ENCODE measurements at places on chromosomes 6 and 20. TPM values are rescaled to one million over a fixed set of nuclear protein-coding genes. Genes with fewer than 3 reads are reported as not detected.

DNA sequence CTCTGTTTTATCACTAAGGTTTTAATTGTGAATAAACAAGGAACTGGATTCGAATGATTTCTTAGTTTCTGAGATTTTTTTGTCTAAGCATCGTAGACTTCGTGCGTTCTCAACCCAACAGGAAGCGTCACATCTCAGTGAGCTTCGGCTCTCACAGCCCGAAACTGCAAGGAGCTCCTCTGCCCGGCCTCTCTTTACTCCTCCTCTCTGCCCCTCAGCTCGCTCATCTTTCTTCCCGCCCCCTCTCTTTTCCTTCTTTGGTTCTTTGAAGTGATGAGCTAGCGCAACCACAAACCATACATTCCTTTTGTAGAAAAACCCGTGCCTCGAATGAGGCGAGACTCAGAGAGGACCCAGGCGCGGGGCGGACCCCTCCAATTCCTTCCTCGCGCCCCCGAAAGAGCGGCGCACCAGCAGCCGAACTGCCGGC lies 480 bp upstream of the NT5E start:
- DNase-seq: no peak
- H3K27me3 ChIP-seq: no peaks in the 10 kb centered on the region
- peaks cover 1% of the 10 kb centered on the region for H3K36me3 ChIP-seq
- peak overlapping the region; percentile 91 for H3K27ac ChIP-seq
- H3K4me3 ChIP-seq: peak overlapping the region; percentile 96
- peaks cover 55% of the 10 kb centered on the region for H3K4me1 ChIP-seq

- H3K4me3 ChIP-seq: peak overlapping the region; percentile 14
- DNase-seq: no peak
- H3K4me1 ChIP-seq: peaks cover 28% of the 10 kb centered on the region
- no peak overlapping the region for H3K27ac ChIP-seq
These were observed 545.6 kb downstream of the PKHD1 start for GRCh38 chr6:51541847-51542246.

DNA sequence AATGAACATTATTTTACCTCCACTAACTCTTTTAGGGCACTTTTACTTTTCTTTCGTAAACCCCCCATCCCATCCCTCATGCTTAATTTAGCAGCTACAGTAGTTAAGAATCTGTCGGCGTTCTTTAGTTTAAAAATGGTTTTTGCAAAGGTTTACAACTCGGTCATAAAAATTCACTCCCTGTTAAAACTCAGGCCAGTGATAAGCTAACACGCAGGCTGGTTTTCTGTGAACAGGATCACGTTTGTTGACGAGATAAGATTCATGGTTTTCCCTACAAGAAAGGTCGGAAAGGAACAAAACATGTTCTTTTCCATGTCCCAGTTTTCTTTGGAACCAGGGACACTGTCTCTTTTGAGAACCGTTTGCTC lies 101.1 kb downstream of the TOX2 start:
- H3K36me3 ChIP-seq: no peaks in the 10 kb centered on the region
- H3K4me3 ChIP-seq: no peak overlapping the region
- no peak overlapping the region for H3K27ac ChIP-seq
- H3K4me1 ChIP-seq: peaks cover 8% of the 10 kb centered on the region
- DNase-seq: no peak

GRCh38 chr6:80942911-80943310 lies 809.6 kb downstream of the TENT5A start:
- no peaks in the 10 kb centered on the region for H3K27me3 ChIP-seq
- peaks cover 9% of the 10 kb centered on the region for H3K4me1 ChIP-seq
- no peak for DNase-seq

GRCh38 chr6:31002471-31002870 lies 7.8 kb upstream of the MUC22 start:
- no peaks in the 10 kb centered on the region for H3K27me3 ChIP-seq
- peaks cover 5% of the 10 kb centered on the region for H3K4me1 ChIP-seq
- DNase-seq: no peak
- no peaks in the 10 kb centered on the region for H3K36me3 ChIP-seq
- no peak overlapping the region for H3K4me3 ChIP-seq

- peaks cover 9% of the 10 kb centered on the region for H3K4me1 ChIP-seq
- H3K4me3 ChIP-seq: no peak overlapping the region
- H3K27me3 ChIP-seq: no peaks in the 10 kb centered on the region
- DNase-seq: no peak
These were observed 27.9 kb downstream of the LOC128125822 start for GRCh38 chr6:63600136-63600535.

GRCh38 chr20:38095017-38095686 lies 61.6 kb downstream of the RPRD1B start:
- no peak for DNase-seq
- H3K4me3 ChIP-seq: no peak overlapping the region
- H3K36me3 ChIP-seq: peaks cover 8% of the 10 kb centered on the region
- H3K27me3 ChIP-seq: no peaks in the 10 kb centered on the region

DNA sequence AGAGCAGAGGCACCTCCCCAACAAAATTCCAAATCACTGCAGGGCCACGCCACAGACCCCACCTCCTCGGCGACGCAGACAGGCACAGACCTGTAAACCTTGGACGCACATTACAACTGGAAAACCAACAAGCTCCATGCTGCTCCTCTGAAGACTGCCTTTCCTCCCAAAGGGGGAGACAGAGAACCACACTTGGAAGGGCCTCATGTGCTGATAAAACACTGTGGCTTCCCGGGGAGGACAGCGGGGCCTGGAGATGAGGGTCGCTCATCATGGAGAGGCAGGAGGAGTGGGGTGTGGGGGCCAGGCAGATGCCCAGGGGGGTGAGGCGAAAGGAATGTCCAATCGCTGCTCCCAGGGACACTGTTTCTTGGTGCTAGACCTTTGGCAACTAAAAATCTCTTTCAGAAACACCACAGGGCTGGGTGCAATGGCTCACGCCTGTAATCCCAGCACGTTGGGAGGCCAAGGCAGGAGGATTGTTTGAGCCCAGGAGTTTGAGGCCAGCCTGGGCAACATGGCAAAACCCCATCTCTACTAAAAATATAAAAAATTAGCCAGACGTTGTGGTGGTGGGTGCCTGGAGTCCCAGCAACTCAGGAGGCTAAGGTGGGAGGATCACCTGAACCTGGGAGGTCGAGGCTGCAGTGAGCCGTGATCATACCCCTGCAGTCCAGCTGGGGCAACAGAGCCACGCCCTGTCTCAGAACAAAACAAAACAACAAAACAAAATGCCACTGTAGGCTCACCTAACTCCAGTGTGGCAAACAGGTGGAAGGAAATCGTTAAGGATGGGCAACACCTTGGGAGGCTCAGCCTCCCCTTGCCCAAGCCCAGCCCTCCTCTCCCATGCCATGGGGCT lies 53.8 kb downstream of the ABHD12 start:
- H3K4me3 ChIP-seq: no peak overlapping the region
- no peaks in the 10 kb centered on the region for H3K27me3 ChIP-seq
- H3K27ac ChIP-seq: no peak overlapping the region
- peaks cover 3% of the 10 kb centered on the region for H3K4me1 ChIP-seq
- no peaks in the 10 kb centered on the region for H3K36me3 ChIP-seq
- no peak for DNase-seq

- no peaks in the 10 kb centered on the region for H3K36me3 ChIP-seq
- DNase-seq: no peak
- no peak overlapping the region for H3K4me3 ChIP-seq
- H3K4me1 ChIP-seq: peaks cover 9% of the 10 kb centered on the region
- H3K27me3 ChIP-seq: peaks cover 2% of the 10 kb centered on the region
- H3K27ac ChIP-seq: no peak overlapping the region
These were observed 42.2 kb downstream of the CDH26 start for GRCh38 chr20:60000271-60001042.

DNA sequence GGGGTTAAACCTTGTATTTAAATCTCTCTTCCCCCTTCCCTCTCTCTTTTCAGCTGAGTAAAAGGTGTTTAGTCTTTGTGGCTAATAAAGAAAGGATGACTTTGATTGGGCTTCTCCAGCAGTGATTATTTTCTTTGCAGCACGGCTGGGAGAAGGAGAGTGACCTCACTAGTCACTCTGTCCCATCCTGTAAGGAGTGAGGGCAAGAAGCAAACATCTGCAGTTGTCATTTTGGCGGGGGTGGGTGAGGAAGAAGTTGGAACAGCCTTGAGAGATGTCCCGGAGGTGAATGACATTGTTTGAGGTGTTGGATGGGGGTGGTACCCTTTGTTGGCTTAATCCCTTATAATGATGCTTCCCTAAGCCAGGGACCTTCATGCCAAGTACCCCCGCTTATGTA lies 223.6 kb downstream of the EYA2 start:
- DNase-seq: no peak
- no peaks in the 10 kb centered on the region for H3K27me3 ChIP-seq
- H3K4me3 ChIP-seq: no peak overlapping the region
- peak overlapping the region; percentile 60 for H3K27ac ChIP-seq
- peaks cover 25% of the 10 kb centered on the region for H3K4me1 ChIP-seq
- no peaks in the 10 kb centered on the region for H3K36me3 ChIP-seq

- no peak overlapping the region for H3K27ac ChIP-seq
- peaks cover 4% of the 10 kb centered on the region for H3K27me3 ChIP-seq
- H3K4me3 ChIP-seq: no peak overlapping the region
- H3K36me3 ChIP-seq: no peaks in the 10 kb centered on the region
- H3K4me1 ChIP-seq: peaks cover 13% of the 10 kb centered on the region
These were observed 7.7 kb downstream of the NKAIN2 start for GRCh38 chr6:123811378-123811777.

GRCh38 chr6:163570579-163571231 lies 156.2 kb downstream of the QKI start:
- peaks cover 26% of the 10 kb centered on the region for H3K4me1 ChIP-seq
- H3K27ac ChIP-seq: peak overlapping the region; percentile 50
- H3K4me3 ChIP-seq: no peak overlapping the region
- no peaks in the 10 kb centered on the region for H3K27me3 ChIP-seq

DNA sequence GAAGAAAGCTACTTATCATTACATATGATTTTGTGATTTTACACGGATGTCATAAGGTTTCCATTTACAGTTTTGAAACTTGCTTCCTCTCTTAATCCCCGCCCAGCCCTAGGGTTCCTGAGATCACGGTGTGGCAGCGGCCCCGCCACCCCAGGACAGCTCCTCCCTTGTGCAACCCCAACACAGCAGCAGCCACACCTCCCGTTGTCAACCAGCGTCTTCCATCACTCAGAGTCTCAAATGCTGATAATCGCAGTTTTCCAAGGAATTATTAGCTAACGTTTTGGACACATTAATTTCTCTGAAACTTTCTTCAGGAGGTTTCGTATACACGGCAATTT lies 204.8 kb downstream of the THBS2 start:
- DNase-seq: no peak
- H3K27me3 ChIP-seq: no peaks in the 10 kb centered on the region
- no peak overlapping the region for H3K27ac ChIP-seq

The EPB41L2 gene
- 59.9 TPM for total RNA-seq

The RNF217 gene
- total RNA-seq: 54.6 TPM

The EYS gene
- total RNA-seq: not detected

The IP6K3 gene
- 9.0 TPM for total RNA-seq

The MAS1 gene
- total RNA-seq: not detected

All from chondrocyte (in vitro differentiated cells).